ENCODE measurements at places on chromosomes 7 and 10. TPM values are rescaled to one million over a fixed set of nuclear protein-coding genes. Genes with fewer than 3 reads are reported as not detected.

FBXL13 gene
- 0.45 TPM for total RNA-seq

OR2A42 gene
- total RNA-seq = not detected

LBX1 gene
- total RNA-seq = not detected

PIP gene
- total RNA-seq = not detected

SLC16A12 gene
- total RNA-seq = not detected

DNA sequence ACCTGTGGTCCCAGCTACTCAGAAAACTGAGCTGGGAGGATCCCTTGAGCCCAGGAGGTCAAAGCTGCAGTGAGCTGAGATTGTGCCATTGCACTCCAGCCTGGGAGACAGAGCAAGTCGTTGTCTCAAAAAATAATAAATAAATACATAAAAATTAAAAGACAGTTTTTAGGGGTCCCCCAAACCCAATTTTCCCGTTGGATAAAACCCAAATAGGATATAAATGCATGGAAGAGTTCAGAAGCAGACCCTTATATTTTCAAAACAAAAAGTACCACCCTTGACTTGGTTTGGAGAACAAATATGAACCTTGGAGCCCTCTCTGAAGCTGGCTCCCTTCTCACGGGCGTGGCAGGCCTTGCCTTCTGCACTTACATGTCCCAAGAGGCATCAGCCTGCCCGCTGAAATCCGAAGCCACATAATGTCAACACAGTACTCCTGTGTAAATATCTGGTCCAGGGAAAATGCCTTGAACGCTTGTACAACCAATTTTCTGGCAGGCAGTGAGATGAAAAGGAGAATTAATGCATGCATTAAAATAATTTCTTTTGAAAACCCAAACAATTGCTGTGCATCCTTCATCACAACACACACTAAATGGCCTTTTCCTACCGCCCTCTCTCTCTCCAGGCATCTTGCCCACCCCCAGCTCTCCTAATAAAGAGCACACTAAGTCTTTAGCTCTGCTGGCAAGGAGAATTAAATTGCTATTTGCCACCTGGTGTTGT is 46.4 kb upstream of the PARD3 start:
- no peak for DNase-seq

DNA sequence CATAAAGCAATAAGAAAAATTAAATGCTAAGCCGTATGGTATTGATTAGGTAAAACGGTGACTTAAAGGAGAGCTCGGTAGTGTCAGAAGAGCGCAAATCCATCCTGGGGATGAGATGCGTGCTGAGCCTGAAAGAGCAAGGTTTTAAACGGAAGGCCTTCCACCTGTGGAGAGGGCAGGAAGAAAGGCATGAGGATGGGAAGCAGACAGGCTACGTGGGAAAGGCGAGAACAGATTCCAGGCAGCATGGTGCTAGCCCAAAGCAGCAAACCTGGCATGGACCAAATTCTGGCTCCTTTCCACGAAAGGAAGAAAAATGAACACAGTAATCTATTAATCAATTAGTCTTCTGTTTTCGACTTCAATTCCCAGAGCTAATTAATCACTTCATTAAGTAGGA is 103.5 kb downstream of the HIPK2 start:
- DNase-seq = no peak

- DNase-seq = no peak
These were observed 210.5 kb upstream of the SHH start for GRCh38 chr7:156022483-156023459.

- DNase-seq = no peak
These were observed 187.4 kb downstream of the CYP26A1 start for GRCh38 chr10:93261089-93261488.

DNA sequence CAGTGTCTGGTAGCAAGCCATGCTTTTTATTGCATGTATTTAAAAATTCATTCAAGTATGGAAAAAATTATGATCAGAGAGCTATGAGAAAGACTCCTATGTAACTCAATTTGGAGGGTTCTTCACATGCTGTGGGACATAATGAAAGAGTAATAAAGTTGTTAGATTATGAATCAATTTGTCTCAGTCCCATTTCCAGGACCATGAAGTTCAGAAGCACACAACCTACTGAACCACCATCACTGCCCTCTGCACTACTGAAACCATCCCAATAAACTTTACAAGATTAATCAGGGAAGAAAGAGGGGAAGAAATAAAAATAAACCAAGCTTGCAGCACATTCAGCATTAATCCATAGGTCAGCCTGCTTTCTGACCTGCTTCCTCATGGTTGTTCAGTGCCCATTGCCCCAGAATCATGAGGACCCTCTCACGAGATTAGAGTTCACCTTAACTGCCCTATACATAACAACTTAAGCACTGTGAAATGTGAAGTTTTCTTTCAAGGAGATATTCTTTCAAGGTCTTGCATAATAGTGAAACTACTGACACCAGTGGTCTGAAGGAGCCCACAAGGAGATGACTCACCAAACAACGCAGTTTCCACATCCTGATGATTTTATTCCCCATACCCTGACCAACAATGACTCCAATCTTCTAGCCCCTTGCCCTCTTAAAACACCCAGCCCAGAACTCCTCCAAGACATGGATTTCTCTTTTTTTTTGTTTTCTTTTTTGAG is 171.5 kb upstream of the ADCY1 start:
- peak; percentile 17 for DNase-seq

GRCh38 chr7:36571190-36571560 is 153.1 kb downstream of the AOAH start:
- no peak for DNase-seq

DNA sequence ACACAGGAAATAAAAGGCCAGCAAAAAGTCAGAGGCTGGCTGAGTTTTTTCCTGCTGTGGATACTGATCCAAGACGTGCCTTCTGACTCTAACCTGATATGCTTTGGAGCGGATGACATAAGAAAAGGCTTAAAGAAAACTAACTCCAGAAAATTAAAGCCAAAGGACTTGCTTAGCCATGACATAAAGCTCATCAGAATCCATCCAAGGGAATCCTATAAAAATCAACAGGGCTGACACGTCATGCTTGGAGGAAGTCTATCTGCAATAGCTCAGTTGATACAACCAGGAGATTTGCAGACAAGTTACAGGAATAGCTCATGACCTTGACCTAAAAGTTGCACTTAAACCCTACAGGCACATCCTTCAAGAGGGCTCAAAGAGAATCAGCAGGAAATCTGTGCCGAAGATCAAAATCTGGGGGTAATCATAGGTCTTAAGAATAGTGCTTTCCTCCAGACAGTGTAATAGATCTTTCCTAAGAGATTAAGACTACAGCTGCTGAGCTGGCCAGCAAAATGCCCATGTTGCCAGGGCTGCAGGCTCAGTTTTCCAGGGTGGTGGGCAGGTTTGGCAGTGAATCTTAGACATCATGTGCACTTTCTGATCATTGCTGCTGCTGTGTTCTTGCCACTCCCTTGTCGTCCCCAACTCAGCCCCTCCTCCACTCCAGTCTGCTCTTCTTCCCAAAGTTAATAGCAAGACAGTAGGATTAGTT is 111.5 kb upstream of the SVIL start:
- DNase-seq = no peak

GRCh38 chr7:17146621-17147020 is 151.8 kb upstream of the AHR start:
- DNase-seq = no peak

GRCh38 chr10:7956508-7956907 is 98.0 kb upstream of the GATA3 start:
- DNase-seq = no peak
